ENCODE measurements at places on chromosomes 16 and 17.

DNA sequence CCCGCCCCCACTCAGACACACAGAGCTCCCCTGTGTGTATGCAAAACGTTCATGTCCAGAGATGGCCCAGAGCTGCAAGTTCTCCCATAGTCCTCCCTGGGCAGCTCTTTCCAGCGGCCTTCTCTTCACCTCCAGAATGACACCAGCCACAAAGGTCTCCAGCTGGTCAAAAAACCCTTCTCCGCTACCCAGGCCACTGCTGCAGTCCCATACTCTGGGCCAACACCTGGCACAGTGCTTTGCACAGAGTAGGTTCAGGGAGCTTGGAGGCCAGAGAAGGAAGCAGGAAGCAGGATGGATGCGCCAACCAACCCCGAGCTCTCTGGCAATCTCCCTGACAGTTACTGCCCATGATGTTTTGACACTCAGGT, 1.1 kb upstream of the STAT5B start:
- no peak for DNase-seq

GRCh38 chr17:36722121-36722902, 120.9 kb downstream of the MRM1 start:
- DNase-seq: peak; percentile 45

- no peak for DNase-seq
Measured at GRCh38 chr16:27505297-27506236, 44.1 kb downstream of the GTF3C1 start.

GRCh38 chr16:65318590-65319257, 196.9 kb upstream of the CDH11 start:
- no peak for DNase-seq

GRCh38 chr16:66054095-66054494, 312.4 kb upstream of the CDH5 start:
- no peak for DNase-seq

- no peak for DNase-seq
Measured at GRCh38 chr17:37829592-37830123, 84.8 kb upstream of the HNF1B start.

DNA sequence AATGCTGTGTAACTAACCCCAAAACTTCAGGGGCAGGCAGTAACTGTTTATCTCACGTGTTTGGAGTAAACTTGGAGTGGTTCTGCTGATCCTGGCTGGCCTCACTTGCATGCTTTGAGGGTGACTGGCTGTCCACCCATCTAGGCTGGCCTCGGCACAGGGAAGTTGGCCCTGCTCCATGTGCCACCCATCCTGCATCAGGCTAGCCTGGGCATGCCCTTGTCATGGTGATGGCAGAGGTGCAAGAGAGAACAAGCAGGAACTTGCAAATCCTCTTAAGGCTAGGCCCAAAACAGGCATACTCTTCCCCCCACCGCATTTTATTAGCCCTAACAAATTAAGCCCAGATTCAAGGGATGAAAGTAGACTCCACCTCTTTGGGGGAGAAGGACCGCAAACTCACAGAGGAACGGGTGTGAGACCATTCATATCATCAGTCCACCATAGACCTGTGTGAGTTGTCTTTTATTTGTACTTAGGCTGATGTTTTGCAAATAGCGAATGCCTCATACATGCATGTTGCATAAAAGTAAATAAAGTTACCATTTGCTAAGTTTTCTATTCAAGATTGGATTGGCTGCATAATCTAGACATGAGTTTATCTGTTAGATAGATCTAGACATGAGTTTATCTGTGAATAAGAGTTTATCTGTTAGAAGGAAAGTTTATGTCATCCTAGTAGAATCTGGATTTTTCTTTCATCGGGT, 221.0 kb downstream of the CCDC182 start:
- no peak for DNase-seq

- DNase-seq: no peak
Measured at GRCh38 chr16:57876210-57876609, 73.9 kb upstream of the KIFC3 start.

- no peak for DNase-seq
Measured at GRCh38 chr17:30235386-30236296, at the start of gene SLC6A4. Gene SLC6A4, minus strand, starts transcription at chr17:30235697. Its CDS starts 13,739 bp downstream, at chr17:30221958.

- DNase-seq: no peak
Measured at GRCh38 chr16:19463468-19464315, 46.0 kb downstream of the TMC5 start.

- DNase-seq: no peak
Measured at GRCh38 chr16:66921729-66922450, 3.2 kb upstream of the CDH16 start.

DNA sequence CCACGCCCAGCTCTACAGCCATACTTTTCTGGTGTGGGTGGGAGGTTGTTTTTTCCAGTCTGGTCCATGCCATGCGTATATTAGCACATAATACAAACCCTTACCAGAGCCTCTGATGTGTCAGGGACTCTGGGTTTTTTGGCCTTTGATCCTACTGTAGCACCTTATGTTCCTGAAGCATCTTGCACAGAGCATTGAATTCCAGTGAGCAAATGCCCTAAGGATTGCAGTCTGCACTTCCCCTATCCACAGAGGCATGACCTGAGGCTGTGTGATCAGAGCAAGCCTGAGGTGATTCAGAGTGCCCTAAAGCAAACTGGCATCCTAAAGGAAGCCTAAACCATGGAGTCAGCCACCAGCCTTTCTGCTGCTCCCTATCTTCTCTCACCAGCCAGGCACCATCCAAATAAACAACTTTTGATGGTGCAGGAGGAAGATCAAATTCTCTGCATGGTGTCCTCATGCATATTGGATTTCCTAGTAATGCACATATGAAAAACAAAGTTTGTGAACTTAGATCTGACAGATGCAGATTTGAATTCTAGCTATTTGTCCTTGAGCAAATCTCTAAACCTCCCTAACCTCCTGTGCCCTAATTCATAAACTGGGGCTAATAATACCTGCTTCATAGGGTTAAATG, 41.2 kb upstream of the HAS3 start:
- no peak for DNase-seq

DNA sequence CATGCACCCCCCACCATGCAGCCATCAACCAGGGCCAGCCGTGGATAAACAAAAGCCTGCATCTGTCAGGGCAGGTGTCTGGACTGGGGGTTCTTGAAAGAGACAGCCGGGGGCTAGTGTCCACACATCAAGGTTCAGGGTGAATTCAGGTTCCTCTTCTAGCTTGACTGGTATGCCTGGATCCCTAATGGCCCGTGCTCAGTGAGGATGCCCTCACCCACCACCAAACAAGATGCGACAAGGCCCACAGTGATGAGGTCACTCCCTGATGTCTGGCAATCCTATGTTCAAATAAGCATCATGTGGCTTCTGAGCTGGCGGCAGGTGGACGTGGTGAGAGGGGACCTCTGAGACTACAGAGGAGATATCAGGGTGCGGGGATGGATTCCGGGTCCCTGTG, 64.6 kb downstream of the GOSR1 start:
- DNase-seq: no peak

GRCh38 chr16:13153696-13154095, 252.3 kb downstream of the SHISA9 start:
- DNase-seq: no peak

GRCh38 chr16:67541391-67542263, 13.0 kb downstream of the RIPOR1 start:
- DNase-seq: no peak

DNA sequence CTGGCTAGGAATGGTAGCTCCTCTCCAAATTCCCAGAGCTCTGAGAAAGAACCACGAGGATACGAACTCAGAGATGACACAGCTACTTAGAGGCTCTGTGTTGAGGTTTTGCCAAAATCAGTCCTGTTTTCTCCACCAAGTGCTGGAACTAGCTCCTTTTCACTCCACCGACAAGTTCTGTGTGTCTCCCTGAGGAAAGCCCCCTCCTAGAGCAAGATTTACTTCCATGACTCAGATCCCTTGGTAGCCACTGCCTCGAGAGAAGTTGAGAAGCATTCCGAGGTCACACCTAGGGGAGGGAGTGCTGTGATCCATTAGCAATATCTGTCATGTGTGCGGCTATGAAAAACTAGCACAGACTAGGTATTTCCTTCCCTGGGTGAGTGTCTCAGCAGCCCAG, 30.6 kb downstream of the IL21R start:
- no peak for DNase-seq

DNA sequence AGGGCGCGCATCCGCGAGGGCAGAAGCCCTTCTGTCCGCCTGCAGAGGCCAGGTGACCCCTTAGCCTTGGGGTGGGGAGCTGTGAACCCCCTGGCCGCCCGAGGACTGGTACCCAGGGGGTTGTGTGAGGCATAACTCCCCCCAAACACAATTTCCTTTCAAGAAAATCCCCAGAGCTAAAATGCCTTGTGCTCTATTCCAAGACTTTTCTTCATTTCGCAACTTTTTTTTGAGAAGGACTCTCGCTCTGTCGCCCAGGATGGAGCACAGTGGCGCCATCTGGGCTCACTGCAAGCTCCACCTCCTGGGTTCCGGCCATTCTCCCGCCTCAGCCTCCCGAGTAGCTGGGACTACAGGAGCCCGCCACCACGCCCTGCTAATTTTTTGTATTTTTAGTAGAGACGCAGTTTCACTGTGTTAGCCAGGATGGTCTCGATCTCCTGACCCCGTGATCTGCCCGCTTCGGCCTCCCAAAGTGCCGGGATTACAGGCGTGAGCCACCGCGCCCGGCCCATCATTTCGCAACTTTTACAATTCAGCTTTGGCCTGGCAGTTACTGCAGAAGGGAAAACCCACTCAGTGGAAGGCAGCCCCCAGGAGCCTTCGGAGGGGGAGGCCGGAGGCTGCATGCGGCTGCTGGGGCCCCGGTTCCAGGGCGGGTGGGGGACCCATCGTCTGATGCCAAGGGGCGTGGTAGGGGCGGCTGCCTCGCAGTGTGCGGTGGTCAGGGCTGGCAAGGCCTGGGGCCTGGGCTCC, 963 bp upstream of the APRT start:
- DNase-seq: no peak

DNA sequence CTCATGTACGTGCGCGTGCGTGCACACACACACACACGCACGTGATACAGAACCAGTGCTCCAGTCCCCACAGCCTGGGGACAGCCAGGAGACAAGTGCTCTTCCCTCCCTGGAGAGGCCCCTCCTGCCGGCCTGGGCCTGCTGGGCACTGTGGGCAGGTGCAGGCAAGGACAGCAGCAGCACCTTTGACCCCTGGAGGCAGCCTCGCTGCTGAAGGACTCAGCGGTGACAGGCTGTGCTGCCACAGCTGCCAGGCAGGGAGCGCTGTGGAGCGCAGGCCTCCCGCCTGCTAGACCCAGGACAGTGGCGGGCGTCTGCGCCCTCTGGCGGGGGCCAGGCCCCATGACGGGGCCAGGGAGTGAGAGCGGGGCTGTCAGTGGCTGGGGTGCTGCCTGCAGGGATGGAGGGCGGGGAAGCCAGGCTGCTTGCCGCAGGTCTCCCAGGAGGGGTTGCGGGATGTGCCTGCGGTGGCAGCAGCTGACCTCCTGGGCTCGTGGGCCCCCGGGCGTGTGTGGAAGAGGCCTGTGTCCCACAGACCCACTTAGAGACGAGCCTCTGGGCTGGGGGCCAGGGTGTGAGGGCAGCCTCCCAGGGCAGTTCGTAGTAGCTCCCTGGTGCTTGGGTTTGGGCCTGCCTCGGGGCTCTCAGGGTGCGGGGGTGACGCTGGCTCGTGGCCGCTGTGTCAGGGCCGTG, 63.5 kb upstream of the PVALEF start:
- peak; percentile 74 for DNase-seq

- DNase-seq: no peak
Measured at GRCh38 chr17:57962279-57963148, 7.3 kb upstream of the CUEDC1 start.

DNA sequence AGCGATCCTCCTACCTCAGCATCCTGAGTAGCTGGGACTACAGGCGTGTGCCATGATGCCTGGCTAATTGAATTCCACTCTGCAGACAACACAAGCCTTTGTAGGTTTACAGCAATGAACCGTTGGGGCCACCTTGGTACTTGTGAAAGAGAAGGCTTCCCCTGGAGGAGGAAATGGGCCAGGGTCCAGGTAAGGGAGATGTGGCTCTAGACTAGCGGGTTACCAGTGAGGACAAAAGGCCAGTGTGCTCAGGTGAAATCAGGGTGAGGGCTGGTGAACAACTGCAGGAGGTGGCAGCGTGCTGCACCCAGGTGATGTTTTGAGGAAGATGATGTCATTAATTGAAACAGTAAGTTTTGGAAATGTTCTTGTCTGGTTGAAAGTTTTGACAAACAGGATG, 6.7 kb downstream of the SDR42E1 start:
- DNase-seq: no peak

- DNase-seq: no peak
Measured at GRCh38 chr17:80246266-80246681, 14.4 kb upstream of the RNF213 start.

GRCh38 chr17:79043191-79043930, 19.4 kb downstream of the C1QTNF1 start:
- DNase-seq: no peak

- no peak for DNase-seq
Measured at GRCh38 chr17:16551878-16552636, 16.9 kb downstream of the ZNF287 start.

DNA sequence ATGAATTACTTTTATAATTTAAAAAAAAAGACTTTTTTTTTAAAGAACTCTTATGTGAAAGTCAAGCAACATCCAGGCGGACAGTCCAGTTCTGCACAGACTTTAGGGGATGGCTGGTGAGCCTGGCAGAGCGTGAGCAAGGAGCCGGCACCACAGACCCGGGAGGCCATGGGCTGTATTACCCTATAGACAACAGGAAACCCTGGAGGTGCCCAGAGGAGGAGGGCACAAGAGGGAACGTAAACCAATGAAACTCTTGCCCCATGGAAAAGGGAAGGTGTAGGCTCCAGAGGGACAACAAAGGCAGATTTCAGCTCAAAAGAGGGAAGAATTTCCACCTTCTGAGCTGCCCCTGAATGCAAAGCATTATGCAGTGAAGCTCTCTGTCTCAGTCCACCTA, 25.5 kb upstream of the RPH3AL start:
- DNase-seq: no peak

GRCh38 chr16:53948734-53949430, 244.9 kb downstream of the FTO start:
- DNase-seq: no peak

DNA sequence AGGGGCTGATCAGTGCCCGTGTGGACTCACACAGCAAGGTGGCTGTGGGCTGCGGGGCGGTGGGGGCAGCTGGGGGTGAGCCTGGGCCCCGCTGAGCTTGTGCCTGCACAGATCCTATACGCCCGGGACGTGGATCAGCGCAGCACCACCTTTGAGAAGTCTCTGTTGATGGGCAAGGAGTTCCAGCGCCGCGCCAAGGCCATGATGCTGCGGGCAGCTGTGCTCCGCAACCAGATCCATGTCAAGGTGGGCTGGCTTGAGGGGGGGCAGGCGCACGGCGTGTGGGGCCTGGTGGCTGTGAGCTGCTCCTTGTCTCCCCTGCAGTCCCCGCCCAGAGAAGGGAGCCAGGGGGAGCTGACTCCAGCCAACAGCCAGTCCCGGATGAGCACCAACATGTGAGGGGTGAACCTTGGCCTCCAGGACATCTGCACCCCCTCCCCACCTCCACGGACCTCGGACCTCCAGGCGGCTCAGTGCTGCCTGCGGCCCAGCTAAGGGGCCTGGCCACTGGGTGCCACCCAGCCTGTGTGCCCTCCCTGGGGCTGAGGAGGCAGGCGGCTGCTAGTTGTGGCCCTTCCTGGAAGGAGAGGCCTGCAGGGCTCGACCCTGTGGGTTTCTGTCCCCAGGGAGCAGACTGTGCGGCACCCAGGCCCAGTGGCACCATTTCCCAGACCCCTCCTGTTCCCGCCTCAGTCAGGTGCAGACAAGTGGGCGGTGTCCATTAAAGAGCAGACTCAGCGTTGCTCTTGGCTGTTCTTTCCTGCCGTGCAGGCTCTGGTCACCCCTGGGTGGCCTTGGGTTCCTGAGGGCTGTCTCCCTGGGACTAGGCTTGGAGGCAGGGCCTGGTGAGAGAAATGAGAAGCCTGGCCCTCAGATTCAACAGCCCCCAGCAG, 5.3 kb downstream of the GPS1 start:
- DNase-seq: no peak
